ENCODE measurements at places on chromosomes 7 and 10.

GRCh38 chr7:139183251-139183650 is 47.8 kb upstream of the UBN2 start:
- DNase-seq = no peak

DNA sequence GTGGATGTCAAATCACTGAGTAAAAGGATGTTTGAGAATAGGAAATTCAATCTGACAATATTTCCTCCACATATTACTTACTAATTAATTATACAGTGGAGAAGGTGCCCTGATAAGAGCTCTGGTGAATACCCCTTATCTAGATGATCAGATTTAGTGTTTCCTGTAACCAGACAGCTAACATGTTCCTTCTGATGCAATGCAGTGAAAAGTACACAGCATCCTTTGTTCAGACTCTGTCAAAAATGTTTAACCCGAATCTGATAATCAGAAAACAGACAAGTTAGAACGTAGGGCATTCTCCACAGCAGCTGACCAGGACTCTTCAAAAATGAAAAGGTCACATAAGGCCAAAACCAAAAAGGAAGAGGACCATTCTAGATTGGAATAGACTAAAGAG is 46.2 kb downstream of the WDR11 start:
- DNase-seq = no peak

DNA sequence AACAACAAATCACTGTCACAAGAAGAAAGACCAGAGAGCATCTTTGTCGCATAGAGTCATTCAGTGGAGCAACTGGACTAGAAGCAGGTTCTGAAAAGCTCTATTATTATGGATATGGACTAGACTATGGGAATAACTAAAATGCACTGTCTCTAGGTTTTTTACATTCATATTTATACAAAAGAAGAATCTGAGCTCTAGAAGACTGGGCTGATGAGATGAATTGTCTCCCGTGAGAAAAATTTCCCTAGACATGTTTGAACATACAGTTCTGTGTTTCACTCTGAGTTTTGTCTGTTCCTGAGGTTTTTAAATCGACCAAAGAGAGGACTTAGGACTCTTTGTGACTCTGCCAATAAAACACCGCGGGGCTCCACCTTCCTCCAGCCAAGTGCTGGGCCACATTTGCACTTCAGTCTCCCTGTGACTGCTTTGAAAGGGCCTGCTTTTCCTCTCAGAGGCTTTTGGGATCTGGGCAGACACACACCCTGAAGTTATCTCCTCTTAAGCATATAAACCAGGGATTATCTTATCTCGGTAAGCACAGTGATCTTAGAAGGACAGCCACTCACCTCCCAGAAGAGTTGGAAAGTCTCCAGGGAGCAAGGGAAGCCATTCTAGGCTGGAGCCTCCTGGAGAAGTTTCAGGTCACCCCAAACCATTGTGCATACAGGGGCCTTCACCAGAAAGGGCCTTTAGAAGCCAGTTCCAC is 101.0 kb upstream of the JCAD start:
- DNase-seq = no peak

- no peak for DNase-seq
Measured at GRCh38 chr10:65325913-65326312, 1599.9 kb upstream of the LRRTM3 start.

- DNase-seq = peak; percentile 73
Measured at GRCh38 chr10:28381903-28382347, 79.1 kb upstream of the MPP7 start.

- peak; percentile 82 for DNase-seq
Measured at GRCh38 chr10:4849555-4850242, 23.7 kb downstream of the AKR1E2 start.

- no peak for DNase-seq
Measured at GRCh38 chr7:74029089-74029785, 1.3 kb downstream of the ELN start.

GRCh38 chr10:64458306-64458705 is 937.1 kb downstream of the REEP3 start:
- DNase-seq = no peak

- DNase-seq = no peak
Measured at GRCh38 chr10:100297242-100297641, 10.8 kb upstream of the BLOC1S2 start.

DNA sequence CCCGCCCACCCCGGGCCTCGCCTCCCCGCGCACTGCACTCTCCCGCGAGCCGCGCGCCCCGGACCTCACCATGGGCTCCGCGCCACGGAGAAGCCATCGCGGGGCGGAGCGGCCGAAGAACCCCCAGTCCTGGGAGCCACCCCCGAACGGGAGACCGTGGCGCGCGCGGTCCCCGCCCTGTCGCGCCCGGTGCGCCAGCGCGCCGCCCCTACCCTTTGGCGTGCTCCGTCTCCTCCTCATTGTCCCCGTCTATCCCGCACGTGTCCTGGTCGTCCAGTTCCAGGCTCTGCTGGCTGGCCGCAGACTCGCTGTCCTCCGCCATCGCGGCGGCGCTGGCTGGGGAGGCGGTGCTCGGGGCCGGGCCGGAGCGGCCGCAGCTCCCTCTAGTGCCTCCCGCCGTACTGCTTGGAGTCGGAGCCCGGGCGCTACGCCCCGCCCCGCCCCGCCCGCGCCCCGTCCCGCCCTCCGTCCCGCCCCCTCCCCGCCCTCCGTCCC is at the start of gene NMT2:
TSS of gene NMT2 (minus strand) at position 403 of the 495 bp plus-strand sequence. CDS start at position 322, 81 bp downstream.
- DNase-seq = no peak

- no peak for DNase-seq
Measured at GRCh38 chr7:63521-64021, 128.8 kb upstream of the FAM20C start.

GRCh38 chr10:11986593-11987216 is 55.9 kb downstream of the UPF2 start:
- DNase-seq = peak; percentile 62

GRCh38 chr7:25857376-25858067 is 294.5 kb upstream of the NFE2L3 start:
- DNase-seq = no peak

Data from activated T-cell treated with anti-CD3 and anti-CD28 coated beads for 48 hours (primary cell).